NCI-H510A (cell line): ENCODE measurements at places on chromosomes 16 and 17.
A peak's percentile ranks its signal among the peaks of the same experiment; 100 is the strongest.

- no peak for DNase-seq
Observed at GRCh38 chr17:17516941-17517720, 20.9 kb upstream of the RASD1 start.

DNA sequence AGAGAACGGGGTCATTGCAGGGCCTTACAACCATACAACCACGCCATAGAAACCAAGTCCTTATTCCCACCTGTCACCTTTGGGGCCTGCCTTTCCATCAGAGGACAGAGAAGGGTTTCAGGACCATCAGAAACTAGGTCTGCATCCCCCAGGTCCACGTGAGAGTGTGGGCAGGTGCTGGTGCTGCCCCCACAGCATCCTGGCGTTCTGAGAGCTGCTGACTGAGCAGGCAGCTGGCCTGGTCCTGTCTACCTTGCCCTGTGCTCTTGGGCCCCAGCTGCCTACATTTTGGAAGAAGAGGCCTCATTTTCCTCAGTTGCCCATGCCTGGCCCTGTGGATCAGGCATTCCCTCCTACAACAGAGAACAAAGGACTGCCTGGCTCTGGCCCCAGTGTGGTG lies 21.6 kb downstream of the ZNF276 start:
- no peak for DNase-seq

DNA sequence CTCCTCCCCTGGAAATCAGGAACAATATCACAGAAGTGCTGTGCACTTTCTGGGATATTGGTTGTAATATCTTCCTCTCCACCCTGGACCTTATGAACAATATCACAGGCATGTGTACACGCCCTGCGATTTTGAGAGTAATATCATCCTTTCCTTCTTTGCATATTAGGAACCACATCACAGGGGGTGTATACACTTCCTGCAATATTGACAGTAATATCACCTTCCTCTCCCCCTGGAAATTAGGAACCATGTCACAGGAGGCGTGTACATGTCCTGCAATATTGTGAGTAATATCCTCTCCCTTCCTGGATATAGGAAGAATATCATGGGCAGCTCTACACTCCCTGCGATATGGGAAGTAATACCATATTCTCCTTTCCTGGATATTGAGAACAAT lies 14.2 kb upstream of the TEKT5 start:
- no peak for DNase-seq

DNA sequence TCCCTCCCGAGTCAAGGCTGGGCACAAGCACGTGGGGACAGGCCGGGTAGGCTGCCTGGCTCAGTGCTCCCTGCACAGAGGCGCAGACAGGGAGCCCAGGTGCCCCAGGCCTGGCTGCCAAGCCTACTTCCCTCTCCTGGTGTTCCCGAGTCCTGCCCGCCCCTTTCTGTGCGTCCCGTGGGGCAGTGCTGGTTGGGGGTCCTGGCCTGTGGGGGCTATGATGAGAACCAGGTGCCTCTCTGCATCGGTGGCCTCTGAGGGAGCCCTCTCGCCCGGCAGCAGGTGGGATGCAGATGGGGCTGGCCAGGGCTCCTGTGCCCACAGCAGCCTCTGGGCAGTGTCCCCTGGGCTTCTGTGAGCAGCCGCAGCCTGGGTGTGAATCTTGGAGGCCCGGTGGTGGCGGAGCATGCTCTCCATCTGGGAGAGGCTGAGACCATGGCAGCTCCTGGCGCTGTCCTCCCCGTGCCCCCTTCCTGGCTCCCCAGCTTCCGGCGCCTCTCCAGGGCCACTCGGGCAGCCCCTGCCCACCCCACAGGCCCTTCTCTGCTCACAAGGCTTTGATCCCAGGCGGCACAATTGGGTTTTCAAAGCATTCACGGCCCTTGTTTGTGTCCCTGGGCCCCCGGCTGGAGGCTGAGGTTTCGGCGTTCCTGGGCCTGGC lies 7.2 kb downstream of the CENPX start:
- no peak for DNase-seq

- DNase-seq, result peak; percentile 90
Observed at GRCh38 chr16:67961551-67961957, 6.9 kb downstream of the SLC12A4 start.

DNA sequence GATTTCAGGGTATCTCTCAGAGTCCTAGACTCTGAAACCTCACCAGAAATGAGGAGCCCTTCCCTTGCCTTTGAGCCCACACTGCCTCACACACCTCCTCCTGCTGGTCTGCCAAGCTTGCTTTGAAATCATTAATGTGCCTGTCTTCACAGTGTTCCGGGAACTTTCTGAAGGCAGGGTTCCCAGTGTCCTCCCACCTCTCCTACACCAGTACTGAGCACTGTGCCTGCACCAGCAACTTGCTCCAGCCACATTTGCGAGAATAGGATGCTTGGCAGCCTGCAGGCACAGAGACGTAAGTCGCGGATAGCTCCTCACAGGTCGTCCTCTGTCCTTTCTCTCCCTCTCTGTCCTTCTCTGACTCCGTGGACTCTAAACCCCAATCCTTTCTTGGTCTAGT lies 408.4 kb upstream of the EEF2KMT start:
- DNase-seq, result no peak

GRCh38 chr17:82282239-82283207 lies 9.0 kb upstream of the CSNK1D start:
- no peak for DNase-seq

DNA sequence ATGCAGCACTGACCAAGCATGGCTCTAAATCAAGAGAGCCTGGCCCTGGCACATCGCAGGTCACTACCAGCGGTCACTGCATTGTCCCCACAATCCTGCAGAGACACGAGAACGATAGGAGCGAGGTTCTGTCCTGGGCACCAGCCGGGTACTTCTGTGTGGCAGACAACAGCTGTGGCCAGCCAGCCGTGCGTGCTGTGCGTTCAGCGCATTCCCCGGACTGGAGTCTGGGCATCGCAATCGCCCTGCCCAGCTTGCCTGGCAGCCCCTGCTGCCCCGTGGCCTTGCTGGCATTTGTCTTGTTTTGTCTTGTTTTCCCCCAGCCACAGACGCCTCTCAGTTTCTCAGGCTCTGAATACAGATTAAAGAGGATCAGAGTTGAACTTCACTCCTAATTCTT lies 33.9 kb downstream of the COTL1 start:
- DNase-seq, result no peak

DNA sequence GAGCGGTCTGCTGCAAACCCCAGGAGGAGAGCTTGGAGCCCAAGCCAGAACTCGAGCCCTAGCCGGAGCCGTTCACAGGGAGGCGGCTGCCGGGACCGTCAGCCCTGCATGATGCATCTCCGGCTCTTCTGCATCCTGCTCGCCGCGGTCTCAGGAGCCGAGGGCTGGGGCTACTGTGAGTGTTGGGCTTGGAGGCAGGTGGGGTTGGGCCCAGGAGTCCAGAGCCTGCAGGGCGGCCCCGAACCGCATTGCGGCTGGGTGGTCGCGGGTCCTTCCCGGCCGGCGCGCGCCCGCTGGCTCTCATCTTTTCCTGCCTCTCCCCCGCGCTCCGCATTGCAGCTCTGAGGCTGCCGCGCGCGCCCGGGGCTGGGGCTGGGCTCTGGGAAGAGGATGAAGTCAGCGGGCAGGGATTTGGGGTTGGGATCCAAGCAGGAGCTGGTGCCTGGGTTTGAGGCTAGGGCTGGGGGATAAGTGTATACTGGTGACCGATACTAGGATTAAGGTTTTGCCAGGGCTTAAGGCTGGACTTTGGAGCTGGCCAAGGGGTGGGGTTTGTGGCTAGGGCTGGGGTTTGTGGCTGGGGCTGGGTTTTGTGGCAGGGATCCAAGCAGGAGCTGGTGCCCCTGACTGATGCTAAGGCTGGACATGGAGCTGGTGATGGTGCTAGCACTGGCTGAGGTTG lies 532 bp downstream of the CNTNAP1 start:
- peak; percentile 57 for DNase-seq

DNA sequence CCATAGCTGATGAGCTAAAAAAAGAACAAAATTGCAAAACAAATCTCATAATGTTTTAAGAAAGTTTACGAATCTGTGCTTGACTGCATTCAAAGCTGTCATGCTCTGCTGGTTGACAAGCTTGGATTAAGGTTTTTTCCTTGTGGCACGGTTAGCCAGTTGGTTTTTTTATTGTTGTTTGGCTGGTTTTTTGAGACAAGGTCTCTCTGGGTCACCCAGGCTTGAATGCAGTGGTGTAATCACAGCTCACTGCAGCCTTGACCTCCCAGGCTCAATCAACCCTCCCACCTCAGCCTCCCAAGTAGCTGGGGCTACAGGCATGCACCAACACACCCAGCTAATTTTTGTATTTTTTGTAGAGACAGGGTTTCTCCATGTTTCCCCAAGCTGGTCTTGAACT lies 45.7 kb downstream of the PHKB start:
- DNase-seq, result no peak

DNA sequence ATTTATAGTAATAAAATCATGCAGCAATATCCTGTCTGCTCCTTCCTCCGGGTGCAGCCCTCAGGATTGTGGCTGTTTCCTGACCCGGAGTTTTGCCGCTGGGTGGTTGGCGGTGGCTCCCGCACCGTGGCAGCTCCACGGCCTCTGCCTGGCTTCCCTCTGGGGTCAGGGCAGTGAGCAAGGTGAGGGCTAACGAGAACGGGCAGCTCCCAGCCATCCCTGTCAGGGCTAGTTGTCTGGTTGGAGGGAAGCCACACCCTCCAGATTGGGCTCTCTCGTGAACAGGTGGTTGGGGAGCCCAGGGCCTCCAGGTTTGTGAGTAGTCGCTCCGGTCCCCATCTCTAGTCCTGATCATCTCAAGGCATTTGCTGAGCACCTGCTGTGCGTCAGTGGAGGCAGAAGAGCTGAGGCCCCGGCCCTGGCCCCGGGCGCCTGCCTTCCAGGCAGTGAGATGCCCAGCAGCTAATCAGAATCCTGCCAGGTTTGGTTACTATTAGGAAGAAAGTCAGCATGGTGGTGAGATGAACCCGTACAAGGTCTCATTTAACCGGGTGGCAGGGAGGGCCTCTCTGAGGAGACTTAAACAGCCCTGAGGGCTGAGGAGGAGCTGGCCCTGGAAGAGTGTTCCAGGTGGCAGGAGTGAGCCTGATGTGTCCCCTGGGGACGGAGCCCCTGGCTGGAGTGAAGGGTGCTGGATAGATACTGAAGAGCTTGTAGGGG lies 2.3 kb upstream of the NUDT16L1 start:
- DNase-seq, result no peak

DNA sequence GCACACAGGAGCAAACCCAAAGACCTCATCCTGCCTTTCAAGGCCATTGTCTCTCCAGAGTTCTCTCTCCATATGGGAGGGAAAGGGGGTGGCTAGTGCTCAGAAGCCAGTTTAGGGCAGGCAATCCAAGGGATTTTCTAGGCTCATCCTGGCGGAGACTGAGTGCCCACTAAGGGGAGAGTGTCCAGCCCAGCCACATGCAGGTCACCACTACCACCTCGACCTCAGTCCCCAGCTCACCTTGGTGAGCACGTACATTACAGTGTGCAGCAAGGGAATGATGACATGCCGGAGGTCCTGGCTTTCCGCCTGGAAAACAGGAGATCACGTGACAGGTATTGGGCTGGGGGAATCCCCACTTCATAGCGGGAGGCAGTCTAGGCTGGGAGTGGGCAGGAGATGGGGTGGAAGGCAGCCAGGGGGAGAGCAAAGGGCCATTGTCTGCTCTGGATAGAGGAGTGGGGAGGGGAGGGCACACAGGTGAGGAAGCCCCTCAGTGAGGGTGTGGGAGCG lies 29.9 kb downstream of the PIK3R6 start:
- DNase-seq, result no peak

- no peak for DNase-seq
Observed at GRCh38 chr17:30961209-30962188, 9.3 kb upstream of the RNF135 start.

DNA sequence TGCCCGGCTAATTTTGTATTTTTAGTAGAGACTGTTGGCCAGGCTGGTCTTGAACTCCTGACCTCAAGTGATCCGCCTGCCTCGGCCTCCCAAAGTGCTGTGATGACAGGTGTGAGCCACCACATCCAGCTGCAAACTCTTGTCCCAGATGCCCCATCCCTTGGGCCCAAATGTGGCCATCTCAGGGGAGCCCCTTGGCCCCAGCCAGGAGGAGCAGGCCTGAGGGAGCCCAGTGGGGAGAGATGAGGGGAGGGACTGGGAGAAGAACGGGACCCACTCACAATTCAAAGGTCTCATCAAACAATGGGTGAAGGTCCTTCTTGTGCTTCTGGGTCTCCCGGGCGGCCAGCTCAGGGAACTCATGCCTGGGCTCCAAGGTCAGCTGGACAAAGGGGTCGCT lies 14.5 kb downstream of the UNC13D start:
- DNase-seq, result no peak

GRCh38 chr16:56848029-56848936 lies 16.7 kb upstream of the SLC12A3 start:
- DNase-seq, result no peak

- DNase-seq, result no peak
Observed at GRCh38 chr17:44924107-44924544, 8.8 kb upstream of the GFAP start.

GRCh38 chr16:31111881-31112466 lies 3.8 kb downstream of the BCKDK start:
- DNase-seq, result no peak

DNA sequence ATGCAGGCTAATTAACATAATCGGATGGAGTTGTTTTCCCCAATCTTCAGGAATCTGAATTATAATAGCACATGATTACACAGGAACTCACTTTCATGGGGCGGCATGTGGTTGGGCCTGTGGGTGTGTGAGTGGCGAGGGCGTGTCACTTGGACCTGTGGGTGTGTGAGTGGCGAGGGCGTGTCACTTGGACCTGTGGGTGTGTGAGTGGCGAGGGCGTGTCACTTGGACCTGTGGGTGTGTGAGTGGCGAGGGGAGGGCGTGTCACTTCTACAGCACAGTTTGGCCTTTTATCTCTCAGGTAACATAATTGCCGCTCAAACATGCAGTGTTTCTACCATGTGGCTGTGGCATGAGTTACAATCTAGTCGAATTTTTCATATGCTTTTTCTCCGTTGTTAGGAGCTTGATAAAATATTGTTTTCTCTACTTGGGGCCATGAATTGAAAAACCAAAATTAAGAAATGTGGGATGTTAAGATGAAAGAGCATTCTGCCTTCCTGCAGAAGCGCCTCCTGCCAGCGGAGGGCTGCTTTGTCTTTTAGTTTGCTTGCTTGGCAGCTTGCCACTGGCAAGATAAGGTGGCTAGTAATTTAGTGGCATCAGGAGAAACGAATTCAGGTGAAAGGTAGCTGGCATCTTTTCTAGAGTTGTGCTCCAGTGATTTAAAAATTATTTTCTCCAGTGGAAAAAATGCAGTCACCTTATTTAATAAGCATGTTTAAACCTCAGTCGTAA lies 36.2 kb downstream of the USP10 start:
- no peak for DNase-seq

GRCh38 chr16:324451-325334 lies 27.8 kb downstream of the AXIN1 start:
- DNase-seq, result no peak

GRCh38 chr16:54201200-54201599 lies 85.4 kb downstream of the IRX3 start:
- no peak for DNase-seq

GRCh38 chr17:1629504-1630310 lies 1.1 kb upstream of the SLC43A2 start:
- no peak for DNase-seq

GRCh38 chr16:89565506-89566372 lies 5.3 kb downstream of the RPL13 start:
- DNase-seq, result no peak

DNA sequence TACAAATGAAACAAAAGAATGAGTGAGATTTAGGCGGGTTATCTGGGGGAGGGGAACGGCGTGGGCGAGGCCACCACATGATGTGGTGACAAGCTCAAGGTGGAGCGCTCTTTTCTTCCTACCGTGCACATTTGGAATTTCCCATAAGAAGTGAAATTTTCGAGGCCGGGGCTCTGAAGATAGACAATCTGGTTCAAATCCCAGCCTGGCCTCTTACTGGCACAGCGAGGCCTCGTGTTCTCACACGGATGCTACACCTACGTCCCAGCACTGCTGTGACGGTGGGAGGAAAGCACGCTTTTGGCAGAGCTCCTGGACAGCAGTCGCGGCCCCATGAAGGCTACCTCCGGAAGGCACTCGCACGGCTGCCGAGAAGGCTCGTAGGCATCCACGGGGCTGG lies 25.2 kb downstream of the ZDHHC7 start:
- no peak for DNase-seq
